ENCODE measurements at places on chromosomes 1 and 21.
A peak's percentile ranks its signal among the peaks of the same experiment; 100 is the strongest.

GRCh38 chr1:74952786-74953185 lies 181.4 kb upstream of the LHX8 start:
- DNase-seq = no peak

GRCh38 chr1:48291421-48291820 lies 68.9 kb downstream of the SLC5A9 start:
- DNase-seq = no peak

DNA sequence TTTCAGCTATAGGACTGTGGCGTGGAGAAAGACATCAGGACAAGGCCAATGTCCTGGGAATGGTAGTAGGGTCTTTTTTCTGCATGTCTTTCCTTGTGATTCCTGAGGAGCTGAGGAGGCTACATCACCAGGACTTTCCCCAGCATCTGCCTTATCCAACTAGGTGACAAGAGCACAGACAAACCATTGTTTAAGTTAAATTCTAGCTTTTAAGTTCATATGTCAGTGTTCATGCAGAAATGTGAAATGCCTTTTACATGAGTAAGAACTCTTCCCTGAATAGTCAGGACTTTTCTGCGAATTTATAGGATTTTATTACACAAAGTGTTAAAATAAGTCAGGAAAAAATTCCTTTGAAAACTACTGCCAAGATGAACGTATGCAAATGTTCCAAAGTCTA lies 154.2 kb downstream of the PTGER3 start:
- DNase-seq = no peak

- no peak for DNase-seq
These were observed 49.8 kb downstream of the BCAR3 start for GRCh38 chr1:93631626-93632365.

DNA sequence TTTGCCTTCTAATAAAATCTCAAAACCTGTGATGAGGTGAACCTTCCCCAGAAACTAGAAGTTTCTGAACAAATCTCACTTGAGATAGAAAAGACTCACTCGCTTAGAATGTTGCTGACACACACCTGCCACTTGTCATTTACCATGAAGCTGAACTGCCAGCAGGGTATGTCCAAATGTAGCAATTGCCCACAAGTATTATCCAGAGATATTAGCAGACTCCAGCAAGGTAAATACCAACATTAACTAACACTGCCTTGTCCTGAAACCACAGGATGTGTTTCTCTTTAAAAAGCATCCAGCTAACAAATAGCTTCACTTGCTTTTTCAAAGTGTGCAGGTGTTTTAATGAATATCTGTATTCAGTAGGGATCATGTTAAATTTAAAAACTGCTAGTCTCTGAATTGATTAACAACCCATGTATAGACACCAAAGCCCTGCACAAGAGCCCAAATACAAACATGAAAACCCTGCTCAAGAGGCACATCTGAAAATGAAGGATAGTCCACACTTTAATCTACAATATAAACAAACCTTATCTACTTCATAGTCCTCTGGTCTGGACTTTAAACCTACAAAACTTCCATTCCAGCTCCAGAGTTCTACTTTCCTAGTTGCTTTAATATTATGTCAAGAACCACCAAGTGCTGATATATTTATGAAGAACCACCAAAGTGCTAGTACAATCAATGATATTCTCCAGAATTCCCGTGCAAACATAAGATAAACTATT lies 19.3 kb downstream of the KRTAP8-1 start:
- DNase-seq = no peak

DNA sequence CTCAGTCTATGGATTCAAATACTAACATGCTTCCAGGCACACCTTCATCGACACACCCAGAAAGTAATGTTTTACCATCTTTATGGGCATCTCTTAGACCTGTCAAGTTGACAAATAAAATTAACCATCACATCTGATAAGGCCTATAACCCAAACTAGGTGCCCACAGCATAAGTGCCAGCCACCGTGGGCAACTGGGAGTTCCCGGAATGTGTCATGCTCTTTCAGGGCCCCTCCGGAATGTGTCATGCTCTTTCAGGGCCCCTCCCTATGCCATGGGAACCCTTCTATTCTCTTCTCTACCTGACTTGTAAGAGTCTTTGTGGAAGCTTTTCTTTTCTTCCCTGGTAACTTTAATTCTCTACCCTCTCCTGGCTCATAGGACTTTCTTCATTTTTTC lies 26.6 kb downstream of the KRTAP24-1 start:
- DNase-seq = no peak

DNA sequence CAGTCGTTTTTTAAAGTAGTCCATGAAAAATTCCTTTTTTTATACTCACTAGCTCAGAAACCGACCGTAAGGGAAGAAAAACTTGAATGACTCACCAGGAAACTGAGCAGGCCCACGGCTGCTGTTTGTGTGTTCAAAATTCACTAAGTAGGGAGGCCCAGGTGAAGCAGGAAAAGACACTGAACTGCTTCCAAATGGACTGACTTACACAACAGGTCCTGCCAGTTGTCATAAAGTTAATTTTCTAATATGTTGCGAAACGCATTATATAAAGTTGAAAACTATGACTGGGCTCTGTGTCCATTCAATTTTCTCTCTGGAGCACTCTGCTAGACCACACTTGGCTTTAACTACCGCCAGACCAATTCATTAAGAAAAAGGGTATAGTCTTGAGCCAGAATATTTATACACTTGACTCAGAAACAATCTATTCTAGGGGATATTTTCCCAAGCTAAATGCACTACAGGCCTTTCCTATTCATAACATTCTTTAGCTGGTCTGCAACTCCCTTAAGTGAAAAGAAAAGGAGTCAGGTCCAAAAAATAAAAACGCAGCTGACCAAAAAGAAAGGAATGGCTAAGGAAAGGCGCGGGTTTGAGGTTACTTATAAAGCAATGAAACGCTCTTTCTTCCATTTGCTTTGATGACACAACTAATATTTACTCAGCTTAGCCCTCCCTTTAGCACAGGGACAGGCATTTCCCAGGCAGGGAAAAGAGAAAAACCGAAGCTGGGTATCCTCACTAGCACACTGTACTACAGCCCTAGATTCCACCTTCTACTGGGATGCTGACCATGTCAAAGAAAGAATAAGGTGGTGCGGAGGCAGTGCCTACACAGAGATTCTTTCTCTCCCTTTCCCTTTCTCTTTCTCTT lies 306.3 kb upstream of the ESRRG start:
- DNase-seq = no peak

GRCh38 chr1:18333220-18333619 lies 147.5 kb upstream of the KLHDC7A start:
- no peak for DNase-seq

DNA sequence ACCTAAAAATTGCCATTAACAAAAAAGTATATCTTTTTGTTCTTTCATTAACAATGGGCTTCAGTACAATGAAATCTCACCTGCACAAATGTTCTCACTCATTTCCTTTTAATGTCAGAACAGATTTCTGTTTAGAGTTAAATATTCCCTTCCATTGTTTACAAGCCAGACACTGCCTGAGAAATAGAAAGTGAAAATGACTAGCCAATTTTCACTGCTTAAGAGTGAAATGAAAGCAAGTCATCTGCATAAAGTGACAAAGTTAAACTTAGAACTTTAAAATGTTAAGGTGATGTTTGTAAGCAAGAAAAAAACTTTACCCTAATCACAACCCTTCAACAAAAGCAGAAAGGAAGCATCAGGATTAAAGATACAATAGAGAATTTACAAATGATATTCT lies 27.5 kb downstream of the COA6 start:
- no peak for DNase-seq

- DNase-seq = no peak
These were observed 21.0 kb downstream of the RCC1 start for GRCh38 chr1:28526886-28527285.

DNA sequence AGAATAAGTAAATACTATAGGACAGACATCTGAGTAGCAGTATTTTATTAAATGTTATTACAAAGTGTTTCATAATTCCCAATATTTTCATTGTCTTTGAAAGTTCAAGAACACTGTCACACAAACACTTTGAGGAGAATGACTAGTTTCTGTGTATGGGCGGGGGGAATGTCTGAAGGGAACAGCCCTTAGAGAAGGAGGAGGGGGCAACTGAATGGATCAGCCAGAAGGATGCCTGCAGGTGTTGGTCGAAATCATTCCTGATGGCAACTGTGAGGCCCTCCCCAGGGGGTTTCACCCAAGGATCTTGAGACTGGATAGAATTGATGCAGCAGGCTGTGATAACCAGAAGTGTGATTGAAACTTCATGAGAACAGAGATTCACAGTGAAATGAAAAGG lies 223.2 kb upstream of the C1orf87 start:
- no peak for DNase-seq

DNA sequence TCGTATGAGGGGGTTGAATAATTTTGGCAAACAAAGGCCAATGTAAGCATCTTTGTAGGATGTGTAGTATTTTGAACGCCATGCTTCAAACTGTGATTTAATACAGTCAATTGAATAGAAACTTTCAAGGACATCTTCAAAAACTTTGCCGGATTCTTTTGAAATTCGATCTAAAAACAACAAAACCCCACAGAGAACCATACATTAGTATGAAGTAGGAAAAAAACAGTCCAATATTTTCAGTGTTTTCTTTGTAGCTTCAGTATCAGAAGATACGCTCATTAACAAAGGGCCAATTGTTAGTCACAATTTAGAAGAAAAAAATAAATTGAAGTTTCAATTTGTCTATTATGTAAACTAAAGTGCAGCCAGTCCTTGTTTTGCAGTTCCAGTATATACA lies 20.7 kb upstream of the SYNJ1 start:
- no peak for DNase-seq

- no peak for DNase-seq
These were observed 103.5 kb downstream of the RPE65 start for GRCh38 chr1:68346188-68346808.

- DNase-seq = no peak
These were observed 1677.1 kb downstream of the KCNT2 start for GRCh38 chr1:194931166-194931565.

- no peak for DNase-seq
These were observed 99.4 kb downstream of the GIPC2 start for GRCh38 chr1:78145105-78145580.

- DNase-seq = peak; percentile 88
These were observed at the start of gene CSTB for GRCh38 chr21:43775795-43776430. CSTB (minus strand) TSS chr21:43776308; CDS start chr21:43776269, 39 bp downstream.

DNA sequence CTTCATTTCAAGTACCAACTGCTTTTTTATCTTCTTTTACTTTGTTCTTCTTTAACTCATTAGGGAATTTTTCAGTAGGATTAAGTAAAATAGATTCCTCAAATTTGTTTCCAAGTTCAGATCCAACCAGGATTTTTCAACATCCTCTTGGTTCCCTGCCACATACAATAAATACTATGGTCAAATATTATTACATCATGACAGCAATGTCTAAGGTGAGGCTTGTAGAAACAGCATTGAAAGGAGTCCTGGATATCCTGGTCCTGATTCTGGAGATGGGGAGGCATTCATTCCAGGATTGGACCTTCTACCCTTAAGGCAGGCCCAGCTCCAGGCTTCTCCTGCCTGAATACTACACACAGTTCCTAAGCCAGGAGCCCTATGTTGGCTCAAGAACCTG lies 80.2 kb upstream of the F3 start:
- DNase-seq = no peak

GRCh38 chr1:72286401-72286800 lies 4.1 kb upstream of the NEGR1 start:
- no peak for DNase-seq

DNA sequence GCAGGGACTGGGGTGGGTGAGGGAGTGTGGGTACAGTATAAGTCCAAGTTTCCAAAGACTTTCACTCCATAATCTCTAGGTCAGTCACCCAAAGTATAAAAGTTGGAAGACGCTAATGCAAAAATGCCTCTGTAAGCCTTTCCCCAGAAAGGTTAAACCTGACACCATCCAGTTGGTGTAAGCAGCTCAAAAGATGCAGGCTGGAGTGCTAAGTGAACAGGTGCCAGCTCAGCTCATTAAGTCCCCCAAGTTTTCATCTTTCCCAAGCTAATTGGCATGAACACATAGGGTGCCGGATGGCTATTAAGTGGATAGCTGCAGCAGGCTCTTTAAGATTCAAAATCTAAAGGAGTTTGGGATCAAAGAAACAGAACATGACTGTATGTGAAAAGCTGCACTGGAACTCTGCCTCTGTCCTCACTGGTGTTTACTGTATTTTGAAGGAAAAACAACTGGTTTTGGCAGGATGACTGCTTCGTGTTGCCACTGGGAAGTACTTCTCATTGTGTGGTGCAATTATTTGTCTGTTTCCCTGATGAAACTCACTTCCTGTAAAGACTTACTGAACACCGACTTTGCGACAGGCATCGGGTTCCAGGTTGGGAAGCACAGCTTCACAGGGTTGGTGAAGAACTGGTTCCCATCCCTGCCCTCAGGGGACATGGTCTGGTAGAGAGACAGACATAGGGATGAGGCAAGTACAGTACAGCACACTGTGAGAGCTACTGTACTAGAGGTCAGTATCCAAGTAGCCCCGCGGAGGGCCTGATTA lies 152.7 kb downstream of the DAB1 start:
- DNase-seq = no peak

DNA sequence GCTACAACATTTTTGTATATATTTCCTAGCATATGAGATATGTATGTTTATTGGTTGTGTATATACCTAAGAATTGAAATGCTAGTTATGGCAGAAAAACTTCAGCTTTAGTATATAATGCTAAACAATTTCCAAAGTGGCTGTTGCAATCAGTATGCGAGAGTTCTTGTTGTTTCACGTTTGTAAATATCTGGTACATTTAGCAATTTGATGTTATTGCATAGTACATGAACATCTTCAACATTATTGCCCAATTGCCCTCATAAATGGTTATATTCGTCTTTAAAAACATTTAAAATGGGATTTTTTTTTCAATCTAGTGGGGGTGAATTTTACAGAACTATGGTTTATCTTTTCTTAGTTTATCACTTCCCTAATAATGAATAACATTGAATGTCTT lies 86.2 kb upstream of the HP1BP3 start:
- no peak for DNase-seq

GRCh38 chr1:919271-919872 lies 4.4 kb upstream of the SAMD11 start:
- no peak for DNase-seq

DNA sequence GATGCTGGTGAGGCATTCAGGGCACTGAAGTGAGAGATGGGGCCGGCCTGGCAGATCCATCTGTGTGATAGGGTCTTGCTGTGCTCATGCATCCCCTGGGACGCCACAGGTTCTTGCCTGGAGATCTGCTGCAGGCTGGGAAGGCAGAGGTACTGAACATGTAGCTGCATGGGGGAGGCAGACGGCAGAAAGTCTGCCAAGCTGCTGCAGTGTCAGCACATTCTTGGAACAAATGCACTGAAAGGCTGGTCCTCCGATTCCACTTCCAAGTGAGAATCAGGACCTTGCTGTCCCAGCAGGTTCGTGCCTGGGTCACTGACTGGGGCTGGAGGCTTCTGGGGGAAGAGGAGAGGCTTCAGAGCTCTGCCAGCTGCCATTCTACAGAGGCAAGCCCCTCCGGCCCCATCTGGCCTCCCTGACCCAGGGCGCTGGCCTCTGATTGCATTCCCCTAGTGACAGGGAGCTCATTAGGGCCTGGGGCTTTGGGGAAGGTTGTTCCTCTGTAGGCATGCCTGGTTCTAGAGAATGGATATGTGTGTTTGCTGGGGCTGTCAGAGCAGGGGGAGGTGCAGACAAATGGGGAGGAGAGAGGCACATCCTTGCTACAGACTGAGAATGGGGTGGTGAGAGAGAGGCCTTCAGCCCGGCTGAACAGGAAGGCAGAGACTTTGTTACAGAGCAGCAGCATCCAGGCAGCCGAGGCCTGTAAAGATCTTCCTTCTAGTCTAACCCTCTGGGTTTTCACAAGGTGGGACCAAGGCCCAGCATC lies 174.0 kb downstream of the TRABD2B start:
- DNase-seq = no peak

Measured in left forelimb (tissue), 1 donor.